ENCODE measurements at places on chromosomes 3 and 15.
A peak's percentile ranks its signal among the peaks of the same experiment; 100 is the strongest.

- DNase-seq, result no peak
These were observed 33.7 kb upstream of the SYNM start for GRCh38 chr15:99071091-99071680.

GRCh38 chr15:39403640-39404117 is 177.2 kb upstream of the THBS1 start:
- DNase-seq, result peak; percentile 40

DNA sequence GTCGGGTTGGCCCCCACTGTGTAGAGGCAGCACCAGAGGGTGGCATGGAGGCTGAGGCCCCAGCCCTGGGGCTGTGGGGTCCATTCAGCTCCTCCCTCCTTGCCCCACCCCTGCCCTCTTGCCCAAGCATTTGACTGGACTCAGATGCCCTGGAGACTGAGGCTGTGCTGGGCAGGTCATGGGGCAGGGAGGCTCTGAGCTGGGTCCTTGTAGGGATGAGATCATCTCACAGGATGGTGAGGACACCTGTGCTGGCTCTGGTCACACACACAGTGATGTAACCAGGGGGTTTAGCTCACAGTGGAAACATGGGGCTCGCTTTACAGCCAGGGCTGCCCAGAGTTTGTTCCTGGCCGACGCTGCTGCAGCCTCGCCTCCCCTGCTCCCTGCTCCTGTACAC is 17.8 kb downstream of the ALPK3 start:
- DNase-seq, result no peak

- DNase-seq, result no peak
These were observed 751.2 kb downstream of the NR2F2 start for GRCh38 chr15:97081666-97082226.

DNA sequence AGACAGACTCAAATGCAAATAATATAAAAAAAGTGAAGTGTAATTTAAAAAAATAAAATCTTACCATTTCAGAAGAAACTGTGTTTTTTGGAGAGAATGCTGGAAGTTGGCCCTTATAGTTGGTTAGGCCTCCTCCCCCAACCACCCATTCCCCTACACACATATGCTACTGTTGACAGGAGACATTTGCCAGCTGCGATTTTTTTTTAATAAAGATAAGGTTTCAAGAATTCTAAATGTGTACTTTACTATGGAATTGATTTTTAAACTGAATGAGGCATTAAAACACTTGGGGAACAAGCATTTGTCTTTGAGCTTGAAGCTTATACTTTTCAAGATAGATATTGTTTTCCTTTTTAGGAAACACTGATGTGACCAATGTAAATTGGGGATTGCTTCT is 4.4 kb upstream of the SSR3 start:
- no peak for DNase-seq

DNA sequence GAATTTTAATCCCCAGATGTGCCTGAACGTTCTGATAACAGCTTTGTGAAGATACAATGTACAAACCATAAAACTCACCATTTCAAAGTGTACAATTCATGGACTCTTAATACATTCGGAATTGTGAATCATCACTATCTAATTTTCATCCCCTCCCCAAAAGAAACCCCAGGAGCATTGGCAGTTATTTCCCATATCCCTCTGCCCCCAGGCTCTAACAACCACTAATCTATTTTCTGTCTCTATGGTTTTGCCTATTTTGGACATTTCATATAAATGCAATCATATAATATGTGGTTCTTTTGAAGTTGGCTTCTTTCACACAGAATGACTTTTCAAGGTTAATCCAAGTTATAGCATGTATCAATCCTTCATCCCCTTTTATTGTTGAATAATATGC is 25.3 kb downstream of the PRICKLE2 start:
- no peak for DNase-seq

GRCh38 chr15:69723404-69724096 is 270.9 kb downstream of the RPLP1 start:
- DNase-seq, result no peak

- no peak for DNase-seq
These were observed 345.0 kb upstream of the NR2E3 start for GRCh38 chr15:71465131-71465955.

GRCh38 chr3:60989626-60990441 is 261.4 kb downstream of the FHIT start:
- no peak for DNase-seq

DNA sequence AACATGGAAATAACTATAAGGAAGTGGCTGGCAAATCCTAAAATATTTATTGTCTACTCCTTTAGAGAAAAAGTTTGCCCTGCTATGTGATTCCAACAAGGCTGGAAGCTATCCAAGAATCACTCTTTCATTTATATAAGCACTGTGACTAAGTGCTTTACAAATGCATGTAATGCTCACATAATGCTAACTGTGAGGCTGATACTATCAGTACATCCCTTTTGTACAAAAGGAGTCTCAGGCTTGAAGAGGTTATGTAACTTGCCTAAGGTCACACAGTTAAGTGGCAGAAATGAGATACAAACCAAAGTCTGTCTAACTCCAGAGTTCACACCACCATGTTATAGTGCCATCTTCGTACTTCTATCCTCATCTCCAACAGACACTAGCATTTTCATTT is 17.0 kb downstream of the TOPBP1 start:
- peak; percentile 84 for DNase-seq

DNA sequence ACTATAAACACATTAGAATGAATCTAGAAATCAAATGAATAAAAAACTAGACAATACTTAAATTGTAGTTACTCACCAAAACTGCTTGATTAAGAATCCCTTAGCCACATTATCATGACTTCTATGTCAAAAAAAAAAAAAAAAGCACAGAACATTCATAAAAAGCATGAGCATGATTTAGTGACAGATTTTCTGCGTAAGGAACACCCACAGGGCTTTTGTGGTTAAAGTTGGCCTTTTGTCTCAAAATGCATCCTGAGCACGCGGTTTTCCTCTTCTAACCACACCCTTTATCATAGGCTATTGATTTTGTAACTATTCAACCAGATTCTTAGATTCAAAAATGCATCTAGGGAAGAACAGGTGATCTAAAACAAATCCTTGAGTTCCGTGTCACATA is 334.0 kb upstream of the NR2F2 start:
- no peak for DNase-seq

GRCh38 chr3:127823426-127823857 is 1.1 kb upstream of the MGLL start:
- DNase-seq, result no peak

DNA sequence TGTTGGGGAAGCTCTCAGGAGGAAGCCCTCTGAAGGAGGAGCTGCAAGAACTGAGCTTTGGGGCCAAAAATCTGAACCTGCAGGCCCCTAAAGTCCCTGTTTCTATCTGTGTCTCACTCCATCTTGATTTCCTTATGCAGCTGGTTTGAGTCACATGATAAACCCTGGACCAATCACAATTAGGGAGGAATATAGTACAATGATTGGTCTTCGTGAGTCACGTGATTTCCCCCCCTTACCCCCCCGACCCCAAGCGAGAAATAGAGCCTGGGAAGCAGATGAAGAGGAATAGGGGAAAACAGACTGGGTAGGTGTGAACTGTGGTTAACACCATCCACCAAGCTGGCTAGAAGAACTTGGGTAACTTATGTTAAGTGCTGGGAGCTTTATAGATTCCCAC is 12.9 kb downstream of the CRABP1 start:
- no peak for DNase-seq

DNA sequence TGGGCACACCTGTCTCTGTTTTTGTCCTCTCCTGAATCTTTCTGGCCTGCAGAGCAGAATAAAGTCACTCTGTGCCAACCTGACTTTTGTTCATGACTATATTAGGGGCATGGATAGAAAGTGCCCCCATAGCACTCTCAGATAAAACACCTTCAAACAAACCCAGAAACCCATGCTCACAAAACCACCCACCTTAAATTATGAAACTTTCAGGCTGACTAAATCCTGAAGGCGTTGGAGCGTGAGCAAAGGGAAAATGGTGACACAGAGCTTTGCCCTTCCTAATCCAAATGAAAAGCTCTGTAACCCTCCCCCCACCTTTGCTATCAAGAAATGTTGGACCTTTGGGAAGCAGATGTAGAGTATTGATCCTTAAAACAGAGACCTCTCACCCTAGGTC is 138.9 kb downstream of the IGF1R start:
- DNase-seq, result no peak

GRCh38 chr15:69627548-69628158 is 175.0 kb downstream of the RPLP1 start:
- DNase-seq, result no peak

DNA sequence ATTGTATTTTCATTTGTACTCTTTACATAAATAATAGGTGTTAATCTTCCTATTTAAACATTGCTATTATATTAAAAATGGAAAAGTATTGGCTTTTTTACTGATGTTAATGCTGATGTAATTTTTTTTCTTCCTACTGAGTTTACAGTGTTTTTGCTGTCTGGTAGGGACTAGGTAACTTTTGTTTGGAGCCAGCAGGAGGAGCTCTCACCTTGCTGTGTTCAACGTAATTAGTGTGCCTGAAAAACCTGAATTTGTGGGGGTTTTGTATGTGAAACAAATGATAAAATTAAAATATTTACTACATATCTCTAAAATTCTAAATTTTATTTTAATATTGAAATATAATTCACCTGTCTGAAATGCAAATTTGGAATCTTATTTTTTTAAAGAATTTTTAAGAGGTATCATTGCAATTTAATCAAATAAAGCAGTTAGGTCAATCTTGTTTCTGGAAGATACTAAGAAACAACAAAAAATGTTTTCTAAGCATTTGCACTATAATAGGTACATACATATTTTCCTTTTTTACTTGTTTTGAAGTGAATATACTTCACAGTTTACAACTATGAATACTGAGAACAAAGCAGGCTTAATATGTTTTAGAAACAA is 48.8 kb downstream of the EPHA6 start:
- DNase-seq, result peak; percentile 18

- no peak for DNase-seq
These were observed 70.5 kb downstream of the CHSY1 start for GRCh38 chr15:101181349-101181748.

DNA sequence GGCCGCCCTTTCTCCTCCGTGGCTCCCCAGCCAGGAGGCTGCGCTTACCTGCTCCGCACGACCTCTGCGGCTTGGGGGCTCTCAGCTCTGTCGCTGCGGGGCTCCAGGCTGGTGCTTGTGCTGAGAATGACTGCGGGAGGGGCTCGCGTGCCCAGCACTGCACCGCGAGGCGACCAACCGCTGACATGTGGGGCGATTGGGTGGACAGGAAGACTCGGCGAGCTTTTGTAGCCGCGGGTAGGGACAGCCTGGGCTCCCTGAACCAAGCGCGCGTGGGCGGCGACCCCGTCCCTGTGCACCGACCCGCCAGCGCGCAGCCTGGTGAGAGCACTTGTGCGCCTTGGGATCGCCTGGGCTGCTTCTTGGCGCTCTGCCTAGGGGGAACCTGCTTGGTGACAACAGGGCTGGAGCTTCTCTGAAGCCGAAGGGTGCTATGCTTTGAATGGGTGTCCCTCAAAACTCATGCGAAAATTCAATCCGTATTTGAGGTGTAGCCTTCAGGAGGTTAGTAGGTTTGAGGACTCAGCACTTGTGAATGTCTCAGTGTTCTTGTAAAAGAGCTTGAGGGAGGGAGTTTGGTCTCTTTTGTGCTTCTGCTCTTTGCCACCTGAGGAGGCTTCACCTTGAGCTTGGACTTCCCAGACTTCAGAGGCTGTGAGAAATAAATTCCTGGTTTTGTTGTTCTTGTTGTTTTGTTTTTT is 50.4 kb downstream of the IL12A start:
- DNase-seq, result no peak

DNA sequence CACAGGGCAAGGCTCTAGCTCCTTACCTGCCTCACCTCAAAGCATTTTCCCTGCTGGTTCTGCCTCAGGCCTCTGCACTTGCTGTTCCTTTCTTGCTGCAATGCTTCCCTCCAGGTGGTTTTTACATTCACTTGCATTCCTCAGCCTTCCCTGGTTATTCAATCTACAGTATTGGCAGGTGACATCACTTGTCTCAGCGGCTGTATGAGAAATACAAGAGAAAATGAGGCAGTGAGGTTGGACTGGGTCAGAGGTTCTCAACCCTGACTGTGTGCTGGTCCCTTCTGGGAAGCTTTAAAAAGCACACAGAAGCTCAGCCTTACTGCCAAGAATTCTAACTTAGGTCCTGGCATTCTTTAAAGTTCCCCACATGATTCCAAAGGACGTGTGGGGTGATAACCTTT is 26.7 kb downstream of the SIAH2 start:
- DNase-seq, result no peak

GRCh38 chr3:178623666-178624255 is 87.5 kb downstream of the KCNMB2 start:
- no peak for DNase-seq

DNA sequence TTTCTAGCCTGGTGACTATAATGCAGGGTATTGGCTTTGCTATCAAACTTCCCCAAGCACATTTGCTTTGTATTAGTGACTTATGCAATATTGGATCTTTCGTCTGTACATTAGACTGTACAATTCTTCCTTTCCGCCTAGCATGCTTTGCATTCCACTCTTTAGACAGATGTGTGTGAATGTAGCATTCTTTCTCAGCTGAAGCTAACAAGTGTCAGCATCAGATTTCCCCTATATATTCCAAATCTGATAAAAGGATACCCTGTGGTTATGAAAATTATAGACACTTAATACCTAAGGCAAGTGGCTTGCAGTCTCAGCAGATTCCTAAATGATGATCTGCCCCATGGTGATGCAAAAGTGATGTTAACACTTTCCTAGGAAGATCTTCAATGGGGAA is 360.1 kb downstream of the CNTN4 start:
- no peak for DNase-seq

- no peak for DNase-seq
These were observed 44.0 kb downstream of the PSMD6 start for GRCh38 chr3:63979093-63979885.

All from non-pigmented ciliary epithelial cell (primary cell).